ENCODE measurements at places on chromosomes 7 and 10.

DNA sequence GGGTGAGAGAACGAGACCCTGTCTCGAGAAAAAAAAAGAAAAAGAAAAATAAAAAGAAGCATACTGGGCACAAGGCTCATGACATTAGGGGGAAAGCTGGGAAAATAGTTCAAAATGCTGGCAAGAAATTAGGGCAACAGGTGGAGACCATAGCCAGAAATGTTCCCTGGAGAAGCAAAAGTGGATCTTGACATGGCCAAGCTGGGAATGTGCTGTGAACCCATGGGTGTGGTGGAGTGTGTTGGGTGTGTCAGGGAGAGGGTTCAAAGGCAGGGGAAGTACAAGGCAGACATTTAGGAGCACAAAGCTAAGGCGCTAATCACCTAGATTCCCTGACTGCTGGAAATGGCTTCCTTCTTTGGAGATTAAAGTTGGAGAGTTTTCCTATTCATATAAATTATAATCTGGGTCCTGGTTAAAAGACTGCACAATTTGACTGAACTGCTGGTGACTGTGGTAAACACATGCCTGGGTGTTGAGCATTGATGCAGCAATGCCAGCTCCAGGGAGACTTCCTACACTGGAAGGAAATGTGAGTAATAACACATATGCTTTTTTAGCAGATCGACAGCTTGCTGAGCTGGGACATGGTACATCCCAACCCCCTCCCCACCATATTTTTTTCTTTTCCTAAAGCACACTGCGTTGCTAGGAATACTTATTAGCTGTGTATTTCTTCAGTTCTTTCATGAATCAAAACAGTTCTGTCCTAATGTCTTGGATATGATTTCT is 70.1 kb upstream of the ARHGAP21 start:
- DNase-seq, result no peak

DNA sequence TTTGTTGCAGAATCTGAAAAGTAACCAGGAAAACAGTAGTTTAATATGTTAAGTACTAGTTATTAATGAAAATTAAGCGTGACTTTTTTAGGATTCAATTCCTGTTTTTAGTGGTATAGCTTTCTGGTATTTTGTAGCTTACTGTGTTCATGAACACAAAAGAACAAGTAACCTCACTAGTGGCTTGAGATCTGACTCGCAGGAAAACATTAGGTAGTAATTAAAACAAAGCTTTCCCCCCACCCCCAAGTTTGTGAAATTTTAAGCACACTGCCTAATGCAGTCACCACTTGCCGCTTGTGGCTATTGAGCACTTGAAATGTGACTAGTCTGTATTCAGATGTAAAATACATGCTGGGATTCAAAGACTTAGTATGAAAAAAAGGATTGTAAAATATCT is 102.5 kb upstream of the RPA3 start:
- DNase-seq, result no peak

DNA sequence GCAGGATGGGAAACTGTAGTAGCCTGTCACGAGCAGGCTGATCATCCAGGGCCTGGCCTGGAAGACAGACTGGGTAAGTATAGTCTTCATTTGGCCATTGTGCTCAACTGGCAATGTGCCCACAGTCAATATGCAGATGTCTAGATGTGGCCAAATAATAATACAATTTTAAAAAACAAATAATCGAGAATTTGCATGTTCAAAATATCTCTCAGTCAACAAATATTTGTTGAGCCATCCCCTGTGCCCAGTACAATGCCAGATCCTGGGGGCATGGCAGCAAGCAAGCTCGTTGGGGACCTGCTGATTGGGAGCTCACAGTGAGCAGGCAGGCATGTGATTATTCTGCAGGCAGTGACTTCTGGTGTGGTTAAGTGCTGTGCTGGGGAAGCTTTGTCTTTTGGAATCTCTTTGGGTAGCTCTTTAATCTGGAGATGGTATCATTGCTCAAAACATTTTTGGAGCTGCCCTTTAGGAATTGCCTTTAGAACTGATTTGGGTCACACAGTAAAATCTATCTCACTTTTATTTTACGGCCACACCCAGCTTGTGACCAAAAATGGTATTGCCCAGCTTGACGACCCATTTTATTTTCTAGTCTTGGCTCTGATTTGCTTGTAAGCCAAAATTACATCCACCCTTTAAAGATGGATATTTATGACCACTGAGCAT is 92.2 kb downstream of the PLCE1 start:
- no peak for DNase-seq

DNA sequence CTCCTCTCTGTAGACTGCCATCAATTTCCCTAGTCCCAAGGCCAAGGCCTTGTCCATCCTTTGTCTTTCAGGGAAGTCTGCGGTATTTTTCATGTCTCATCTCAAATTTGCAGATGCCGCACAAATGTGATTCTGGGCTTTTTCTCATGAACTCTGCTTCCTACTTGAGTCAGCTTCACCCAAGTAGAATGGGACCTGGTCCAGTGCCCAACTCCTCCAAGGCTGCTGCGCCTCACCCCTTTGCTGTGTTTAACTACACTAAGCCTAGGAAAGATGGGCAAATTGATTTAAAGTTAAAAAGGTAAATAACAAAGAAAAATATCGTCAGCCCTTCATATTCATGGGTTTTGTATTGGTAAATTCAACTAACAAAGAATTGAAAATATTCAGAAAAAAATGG is 1092.6 kb upstream of the AUTS2 start:
- DNase-seq, result no peak

DNA sequence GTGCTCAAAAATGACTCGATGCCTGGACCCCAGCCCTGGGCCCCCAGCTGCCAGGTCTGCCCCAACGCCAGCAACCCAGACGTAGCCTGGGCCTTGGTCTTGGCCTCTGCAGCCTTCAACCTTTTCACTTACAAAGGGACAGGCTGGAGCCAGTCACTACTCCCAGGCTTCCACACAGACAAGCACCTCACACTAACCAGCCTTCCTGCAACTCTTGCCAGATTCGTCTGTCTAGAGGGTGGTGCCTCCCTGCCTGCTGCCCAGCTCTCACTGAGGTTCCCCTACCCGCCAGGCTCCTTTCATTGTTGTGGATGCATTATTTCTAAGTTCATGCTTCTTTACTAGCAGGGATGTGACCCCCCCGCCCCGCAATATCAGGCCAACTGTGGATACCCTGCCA is 56.3 kb downstream of the NUDCD3 start:
- no peak for DNase-seq

- DNase-seq, result no peak
Observed at GRCh38 chr10:106336874-106337273, 827.6 kb downstream of the SORCS1 start.

GRCh38 chr7:22287412-22287811 is 69.5 kb downstream of the RAPGEF5 start:
- DNase-seq, result no peak

DNA sequence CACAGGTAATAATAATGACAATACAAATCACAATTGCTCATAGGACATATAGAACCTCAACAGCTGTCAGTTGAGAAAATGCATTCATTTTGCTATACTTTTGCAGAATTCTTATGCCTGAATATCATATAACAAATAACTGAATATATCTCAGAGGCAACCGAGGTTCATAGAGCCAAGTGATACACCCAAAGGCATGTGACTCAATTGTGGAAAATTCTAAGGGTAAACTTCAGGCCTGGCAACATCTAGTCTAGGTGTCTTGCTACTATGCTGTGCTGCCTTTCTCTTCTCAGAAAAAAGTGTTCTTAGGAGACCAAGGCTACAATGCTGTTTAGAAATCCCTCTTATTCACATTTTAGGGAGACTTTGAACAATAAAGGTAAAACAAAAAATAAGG is 270.7 kb downstream of the BAMBI start:
- DNase-seq, result no peak
